ENCODE measurements at places on chromosomes 1 and 21. TPM values are rescaled to one million over a fixed set of nuclear protein-coding genes. Genes with fewer than 3 reads are reported as not detected.

The PHLDA3 gene
- total RNA-seq = 33.6 TPM

GRCh38 chr21:37564341-37564923 lies 197.9 kb downstream of the DYRK1A start:
- peak overlapping the region; percentile 66 for H3K27ac ChIP-seq
- H3K27me3 ChIP-seq = peaks cover 3% of the 10 kb centered on the region
- peaks cover 23% of the 10 kb centered on the region for H3K4me1 ChIP-seq
- H3K36me3 ChIP-seq = no peaks in the 10 kb centered on the region
- peak; percentile 60 for DNase-seq

DNA sequence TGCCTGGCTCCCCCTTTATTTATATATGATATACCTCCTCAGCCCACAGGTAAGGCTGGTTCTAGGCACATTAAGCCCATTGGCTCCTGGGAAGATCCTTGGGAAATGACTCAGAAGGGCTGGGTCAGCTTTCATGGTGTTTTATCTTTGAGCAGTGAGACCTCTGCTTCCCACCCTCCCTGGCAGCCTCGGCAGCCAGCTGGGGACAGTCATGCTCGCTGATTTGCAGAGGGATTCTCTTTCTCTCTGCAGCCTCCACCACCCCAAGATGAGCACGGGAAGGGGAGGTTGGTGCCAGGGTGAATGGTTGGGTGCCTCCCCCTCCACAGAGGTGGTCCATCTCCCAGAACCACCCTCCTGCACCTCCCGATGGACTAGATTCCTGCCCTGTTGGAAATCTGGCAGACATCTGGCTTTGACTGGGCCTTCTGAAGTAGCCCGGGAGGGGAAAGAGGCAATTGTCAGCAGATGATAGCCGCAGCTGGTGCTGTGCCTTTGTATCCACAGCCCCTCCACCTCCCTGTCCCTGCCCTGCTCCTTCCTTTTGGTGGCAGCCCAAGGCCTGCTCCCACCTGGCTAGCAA lies 24.6 kb downstream of the IER5 start:
- no peak overlapping the region for H3K27ac ChIP-seq
- peak; percentile 13 for DNase-seq
- H3K27me3 ChIP-seq = peaks cover 6% of the 10 kb centered on the region
- H3K4me3 ChIP-seq = peak overlapping the region; percentile 3

GRCh38 chr21:42012344-42012743 lies 2.2 kb upstream of the ZBTB21 start:
- H3K36me3 ChIP-seq = peaks cover 7% of the 10 kb centered on the region
- H3K4me3 ChIP-seq = no peak overlapping the region
- no peak overlapping the region for H3K27ac ChIP-seq
- DNase-seq = no peak

DNA sequence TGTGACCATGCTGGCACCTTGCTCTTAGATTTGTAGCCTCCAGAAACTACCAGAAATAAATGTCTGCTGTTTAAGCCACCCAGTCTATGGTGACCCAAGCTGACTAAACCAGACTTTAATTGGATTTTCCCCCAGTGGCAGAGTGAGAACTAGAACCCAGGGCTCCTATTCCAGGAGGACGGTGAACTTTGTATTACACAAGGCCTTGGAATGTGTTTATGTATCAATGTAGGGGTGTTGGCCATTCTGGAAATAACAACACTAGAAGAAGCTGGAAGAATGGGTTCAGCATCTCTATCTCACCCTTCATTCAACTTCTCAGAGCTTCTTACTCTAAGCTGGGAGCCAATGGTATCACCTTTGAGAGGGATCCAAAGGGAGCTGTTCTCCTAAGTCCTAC lies 37.0 kb downstream of the ARHGEF11 start:
- no peaks in the 10 kb centered on the region for H3K36me3 ChIP-seq
- H3K4me1 ChIP-seq = peaks cover 6% of the 10 kb centered on the region
- H3K27ac ChIP-seq = no peak overlapping the region
- H3K4me3 ChIP-seq = no peak overlapping the region

DNA sequence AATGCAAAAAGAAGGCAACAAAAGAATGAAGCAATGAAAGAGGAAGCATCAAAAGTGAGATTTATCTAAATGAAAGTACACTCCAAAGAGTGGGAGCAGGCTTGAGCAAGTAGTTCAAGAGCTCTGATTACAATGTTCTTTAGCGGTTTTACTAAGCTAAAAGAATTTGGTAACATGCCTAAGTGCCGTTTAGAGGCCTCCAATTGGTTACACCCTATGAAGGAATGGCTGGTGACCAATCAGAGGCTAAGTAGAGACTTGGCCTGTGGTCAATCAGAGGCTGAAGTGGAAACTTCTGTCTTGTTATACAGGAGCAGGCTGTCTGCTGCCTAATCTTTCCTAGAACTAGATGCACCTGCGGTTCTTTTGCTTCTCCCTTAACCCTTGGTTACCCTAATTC lies 59.1 kb downstream of the PTGFR start:
- no peak for DNase-seq
- no peaks in the 10 kb centered on the region for H3K4me1 ChIP-seq
- H3K4me3 ChIP-seq = no peak overlapping the region
- H3K27me3 ChIP-seq = no peaks in the 10 kb centered on the region
- H3K27ac ChIP-seq = no peak overlapping the region
- no peaks in the 10 kb centered on the region for H3K36me3 ChIP-seq

DNA sequence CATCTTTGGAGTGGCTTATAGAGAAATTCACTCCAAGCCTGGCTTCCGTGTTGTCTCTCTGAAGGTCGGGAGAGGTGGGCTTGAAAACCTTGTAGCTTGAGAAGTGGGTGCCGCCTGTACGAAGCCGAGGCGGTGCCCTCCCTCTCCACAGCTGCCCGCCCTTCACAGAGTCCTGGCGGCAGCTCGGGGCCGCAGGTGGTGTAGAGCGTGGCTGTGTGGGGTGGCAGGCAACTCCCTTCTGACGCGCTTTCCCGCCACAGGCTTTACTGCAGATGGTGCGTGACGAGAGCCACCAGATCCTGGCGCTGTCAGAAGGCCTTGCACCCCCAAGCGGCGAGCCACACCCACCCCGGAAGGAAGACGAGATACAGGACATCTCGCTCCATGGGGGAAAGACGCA lies 33.1 kb upstream of the DIP2A start:
- no peaks in the 10 kb centered on the region for H3K4me1 ChIP-seq
- H3K27ac ChIP-seq = no peak overlapping the region
- H3K4me3 ChIP-seq = no peak overlapping the region

All from HepG2 (cell line).